Left lung (tissue), 14 donors: ENCODE measurements at places on chromosomes 16 and 17. TPM values are rescaled to one million over a fixed set of nuclear protein-coding genes. Genes with fewer than 3 reads are reported as not detected.

Gene CCL3
- polyA plus RNA-seq = 9.9 TPM

Gene KAT8
- 74.6 TPM for polyA plus RNA-seq

Gene CTRL
- 3.8 TPM for polyA plus RNA-seq

Gene KDM6B
- polyA plus RNA-seq = 20.1 TPM

Gene NPIPA8
- 44.8 TPM for polyA plus RNA-seq

Gene TCAP
- polyA plus RNA-seq = 1.3 TPM

Gene CALB2
- polyA plus RNA-seq = not detected

Gene RDM1
- polyA plus RNA-seq = 2.5 TPM

- DNase-seq = no peak
Measured at GRCh38 chr17:72862276-72862999, 230.1 kb downstream of the SLC39A11 start.

DNA sequence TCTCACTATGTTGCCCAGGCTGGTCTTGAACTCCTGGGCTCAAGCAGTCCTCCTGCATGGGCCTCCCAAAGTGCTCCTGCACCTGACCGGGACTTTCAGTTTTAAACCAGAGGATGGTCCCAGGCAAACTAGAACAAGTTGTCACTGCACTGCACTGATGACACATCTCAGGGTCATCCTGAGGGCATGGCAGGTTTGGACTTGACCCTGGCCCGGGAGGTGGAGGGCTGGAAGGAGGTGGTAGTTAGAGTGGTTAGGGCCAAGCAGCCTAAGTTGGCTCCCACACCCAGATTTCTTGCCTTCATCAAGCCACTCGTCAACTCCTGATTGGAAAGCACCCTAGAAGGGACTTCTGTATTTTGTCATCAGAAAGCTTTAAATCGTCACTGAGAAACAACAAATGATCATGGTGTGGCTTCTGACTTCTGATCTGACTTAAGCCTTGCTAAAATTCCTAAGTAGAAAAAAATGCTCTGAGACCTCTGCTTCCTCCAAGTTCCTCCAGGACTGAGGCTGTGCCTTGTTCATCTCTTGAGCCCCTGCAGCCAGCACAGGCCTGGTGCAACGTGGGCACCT lies 43.5 kb downstream of the EMP2 start:
- DNase-seq = no peak

DNA sequence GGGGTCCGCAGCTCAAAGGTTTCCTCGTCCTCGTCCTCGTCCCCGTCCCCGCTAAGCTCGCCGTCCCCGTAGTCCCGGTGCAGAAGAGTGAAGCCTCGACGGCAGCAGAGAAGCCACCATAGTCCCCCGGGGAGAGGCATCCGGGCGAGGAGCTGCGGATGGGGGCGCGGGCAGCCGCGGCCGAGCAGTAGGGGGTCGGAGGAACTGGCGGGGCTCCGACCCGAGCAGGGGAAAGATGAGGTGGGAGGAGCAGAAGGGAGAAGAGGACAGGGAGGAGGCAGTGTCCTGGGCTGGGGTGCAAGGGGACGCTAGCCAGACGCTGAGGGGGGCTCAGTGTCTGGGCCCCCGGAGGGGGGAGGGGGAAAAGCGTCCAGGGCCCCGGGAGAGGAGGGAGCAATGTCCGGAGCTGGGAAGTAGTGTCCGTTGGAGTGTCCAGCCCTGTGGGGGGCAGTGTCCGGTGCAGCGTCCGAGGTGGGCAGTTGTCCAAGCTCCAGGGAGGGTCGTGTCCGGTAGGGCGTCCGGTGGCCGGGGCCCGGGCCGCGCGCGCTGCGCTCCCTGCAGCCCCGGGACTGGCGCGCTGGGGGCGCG lies at the start of gene PLEKHH3:
PLEKHH3 (minus strand) TSS at position 571 of the 588 bp plus-strand sequence; CDS start at position 140, 431 bp downstream.
- DNase-seq = peak; percentile 78

- DNase-seq = no peak
Measured at GRCh38 chr17:40645291-40645690, 2.3 kb downstream of the SMARCE1 start.

DNA sequence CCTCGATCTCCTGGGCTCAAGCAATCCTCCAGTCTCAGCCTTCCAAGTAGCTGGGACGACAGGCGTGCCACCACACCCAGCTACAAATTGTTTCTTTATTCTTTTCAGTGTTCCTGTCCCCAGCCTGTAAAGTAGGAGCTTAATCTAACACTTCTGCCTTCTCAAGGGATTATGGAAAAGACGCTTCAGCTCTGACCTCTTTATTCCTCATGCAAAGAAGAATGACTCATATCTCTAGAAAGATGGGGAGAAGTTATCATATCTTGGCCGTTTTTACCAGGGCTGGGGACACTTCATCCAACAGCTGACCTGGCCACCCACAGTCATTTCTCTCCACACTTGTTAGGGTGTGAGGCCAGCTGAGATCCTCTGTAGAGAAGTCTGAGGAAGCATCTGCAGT lies 172.6 kb downstream of the HAPSTR1 start:
- no peak for DNase-seq

DNA sequence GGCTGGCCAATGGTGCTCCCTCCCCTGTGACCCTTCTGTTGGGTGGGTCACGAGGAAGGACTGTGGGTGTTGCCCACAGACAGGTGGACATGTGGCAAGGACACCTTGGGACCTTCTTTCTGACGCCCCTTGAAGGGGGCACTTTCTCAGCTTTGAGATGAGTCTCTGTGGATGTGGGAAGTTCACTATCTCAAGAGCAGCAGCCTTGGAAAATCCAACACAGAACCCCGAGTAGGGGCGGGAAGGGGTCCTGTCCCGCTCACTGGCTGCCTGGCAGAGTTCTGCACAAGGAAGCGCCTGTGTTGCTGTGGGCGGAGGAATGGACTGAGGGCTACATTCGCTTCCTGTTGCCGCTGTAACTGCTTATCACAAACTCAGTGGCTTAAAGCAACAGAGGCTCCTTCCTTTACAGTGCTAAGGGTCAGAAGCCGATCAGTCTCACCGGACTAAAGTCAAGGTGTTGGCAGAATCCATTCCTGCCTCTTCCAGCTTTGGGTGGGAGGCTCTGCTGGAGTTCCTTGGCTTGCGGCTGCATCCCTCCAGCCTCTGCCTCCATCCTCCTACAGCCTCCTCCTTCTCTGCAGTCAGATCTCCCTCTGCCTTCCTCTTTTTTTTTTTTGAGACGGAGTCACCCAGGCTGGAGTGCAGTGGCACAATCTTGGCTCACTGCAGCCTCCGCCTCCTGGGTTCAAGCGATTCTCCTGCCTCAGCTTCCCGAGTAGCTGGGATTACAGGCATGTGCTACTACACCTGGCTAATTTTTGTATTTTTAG lies 305.2 kb downstream of the SEC14L1 start:
- DNase-seq = peak; percentile 82

GRCh38 chr17:79843474-79843815 lies 4.2 kb upstream of the CBX4 start:
- DNase-seq = no peak

DNA sequence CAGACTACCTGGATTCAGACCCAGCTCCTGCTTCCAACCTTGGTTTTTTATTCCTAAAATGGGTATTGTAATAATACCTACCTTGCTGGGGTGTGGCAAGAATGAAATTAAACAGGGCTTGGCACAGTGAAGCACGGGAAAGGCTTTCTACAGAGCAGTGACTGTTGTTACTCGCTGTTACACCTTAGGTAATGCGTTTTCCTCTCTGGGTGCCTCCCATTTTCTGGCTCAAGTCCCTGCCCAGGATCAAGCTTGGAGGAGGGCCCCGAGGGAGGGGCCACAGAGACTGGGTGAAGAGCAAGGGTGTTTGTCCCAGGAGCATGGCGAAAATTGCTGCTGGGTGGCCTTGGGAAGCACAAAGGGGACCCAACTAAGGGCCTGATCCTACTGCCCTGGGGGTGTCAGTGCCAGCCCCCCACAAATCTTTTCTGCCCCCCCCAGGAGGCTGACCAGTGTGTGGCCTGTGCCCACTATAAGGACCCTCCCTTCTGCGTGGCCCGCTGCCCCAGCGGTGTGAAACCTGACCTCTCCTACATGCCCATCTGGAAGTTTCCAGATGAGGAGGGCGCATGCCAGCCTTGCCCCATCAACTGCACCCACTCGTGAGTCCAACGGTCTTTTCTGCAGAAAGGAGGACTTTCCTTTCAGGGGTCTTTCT lies 13.3 kb downstream of the MIEN1 start:
- no peak for DNase-seq

DNA sequence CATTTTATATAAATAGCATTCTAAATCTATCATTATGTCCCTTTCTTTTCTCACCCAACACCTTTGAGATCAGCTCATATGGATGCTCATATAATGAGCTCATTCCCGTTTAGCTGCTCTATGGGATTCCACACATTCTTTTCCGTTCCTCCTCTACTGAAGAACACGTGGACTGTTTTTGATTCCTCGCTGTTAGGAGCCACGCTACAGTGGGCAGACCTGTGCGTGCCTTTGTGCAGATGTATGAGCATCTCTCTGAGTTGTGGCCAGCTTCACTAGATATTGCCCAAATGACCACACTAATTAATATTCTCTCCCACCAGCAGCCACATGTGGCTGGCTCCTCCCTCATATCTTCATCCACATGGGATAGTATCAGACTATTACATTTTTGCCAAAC lies 6.0 kb upstream of the TNFRSF13B start:
- DNase-seq = no peak

DNA sequence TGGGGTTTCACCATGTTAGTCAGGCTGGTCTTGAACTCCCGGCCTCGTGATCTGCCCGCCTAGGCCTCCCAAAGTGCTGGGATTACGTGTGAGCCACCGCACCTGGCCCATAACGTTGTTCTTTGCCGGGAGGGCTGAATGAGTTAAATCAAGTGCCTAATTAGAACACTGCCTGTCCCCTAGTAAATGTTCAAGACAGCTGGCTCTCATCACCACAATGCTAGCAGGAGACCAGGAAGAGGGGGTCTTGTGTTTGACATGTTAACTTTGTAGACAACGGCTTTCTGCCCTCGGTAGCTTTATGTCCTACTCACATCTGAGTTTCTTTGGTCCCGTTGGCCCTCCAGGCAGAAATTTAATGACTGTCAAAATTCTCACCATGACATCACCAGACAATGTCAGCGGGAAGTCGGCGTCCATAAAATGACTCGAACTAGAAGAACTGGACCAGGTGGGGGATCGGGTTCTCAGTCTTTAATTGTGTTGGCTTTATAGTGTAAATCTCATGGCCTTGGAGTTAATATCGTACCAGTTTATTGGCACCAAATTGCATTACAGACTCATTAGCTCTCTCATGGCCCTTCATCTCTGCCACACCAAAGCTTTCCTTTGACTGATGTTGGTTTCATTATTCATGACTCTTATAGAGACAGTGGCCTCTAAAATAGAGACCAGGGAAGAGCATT lies 11.4 kb upstream of the ITPRIPL2 start:
- DNase-seq = no peak

DNA sequence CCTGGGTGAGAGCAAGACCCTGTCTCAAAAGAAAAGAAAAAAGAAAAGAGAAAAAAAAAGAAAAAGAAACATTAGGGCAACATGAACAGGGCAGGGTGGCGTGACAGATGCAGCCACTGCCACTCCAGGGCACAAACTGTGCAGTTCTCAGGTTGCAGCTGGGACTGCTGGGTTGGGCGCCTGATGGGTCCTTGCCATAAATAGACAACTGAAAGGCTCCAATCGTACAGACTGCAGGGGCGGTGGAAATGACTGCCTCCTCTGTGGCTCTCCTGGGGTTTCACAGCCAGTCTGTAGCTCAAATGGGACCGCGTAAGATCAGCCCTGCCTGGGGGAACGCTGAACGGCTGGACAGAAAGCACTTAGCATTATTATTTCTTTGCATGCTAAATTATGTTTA lies 130.7 kb downstream of the CPPED1 start:
- DNase-seq = no peak

DNA sequence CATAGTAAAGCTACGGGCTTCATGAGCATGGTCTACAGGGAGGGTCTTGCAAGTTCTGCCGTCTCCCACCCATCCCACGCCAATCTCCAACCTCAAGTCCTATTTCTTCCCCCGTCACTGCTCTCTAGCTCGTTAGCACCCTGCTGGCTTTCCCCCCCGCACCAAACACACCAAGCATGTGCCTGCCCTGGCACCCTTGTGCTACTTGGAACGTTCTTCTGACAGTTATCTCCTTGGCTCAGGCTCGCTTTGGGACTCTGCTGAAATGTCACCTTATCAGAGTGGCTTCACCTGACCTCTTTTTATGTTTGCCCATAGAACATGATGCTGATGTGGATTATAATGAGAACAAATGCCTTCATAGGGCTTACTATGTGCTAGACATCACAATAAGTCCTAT lies 21.9 kb downstream of the GLYR1 start:
- DNase-seq = no peak

DNA sequence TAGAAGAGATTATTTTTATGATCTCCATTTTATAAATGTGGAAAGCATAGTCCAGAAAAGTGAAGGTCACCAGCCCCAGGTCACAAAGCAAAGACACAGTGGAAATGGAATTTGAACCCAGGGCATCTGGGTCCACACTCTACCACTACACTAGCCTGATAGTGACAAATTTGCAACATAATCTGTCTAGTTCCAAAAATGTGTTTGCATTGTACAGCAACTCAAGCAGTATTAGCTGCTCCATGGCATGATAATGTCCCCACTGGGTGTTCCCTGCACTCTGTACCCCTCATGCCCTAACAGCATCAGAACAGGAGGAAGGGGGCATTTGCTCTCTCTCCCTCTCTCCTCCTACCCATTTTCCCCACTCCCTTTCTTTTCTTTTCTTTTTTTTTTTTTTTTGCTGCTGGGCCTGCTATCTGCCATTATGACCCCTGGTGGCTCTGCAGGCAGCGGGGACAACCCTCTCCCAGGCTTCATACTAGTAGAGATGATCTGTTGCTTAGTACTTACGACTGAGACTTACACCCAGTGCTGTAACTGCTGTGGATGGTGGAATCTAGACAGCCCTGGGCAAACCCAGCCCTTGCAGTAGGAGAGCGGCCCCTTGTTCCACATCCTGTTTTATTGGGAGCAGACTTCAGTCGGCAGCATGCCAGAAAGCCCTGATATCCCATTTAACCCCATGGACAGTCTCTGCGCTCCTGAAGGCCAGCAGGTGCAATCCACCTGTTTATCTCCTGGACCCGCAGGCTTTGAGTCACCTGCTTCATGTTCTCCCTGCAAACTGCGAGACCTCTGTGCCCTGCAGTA lies 306.3 kb downstream of the SOX9 start:
- no peak for DNase-seq

GRCh38 chr17:78330570-78331224 lies 29.2 kb downstream of the SOCS3 start:
- DNase-seq = no peak
